ENCODE measurements at places on chromosomes 11 and 22.
A peak's percentile ranks its signal among the peaks of the same experiment; 100 is the strongest.

DNA sequence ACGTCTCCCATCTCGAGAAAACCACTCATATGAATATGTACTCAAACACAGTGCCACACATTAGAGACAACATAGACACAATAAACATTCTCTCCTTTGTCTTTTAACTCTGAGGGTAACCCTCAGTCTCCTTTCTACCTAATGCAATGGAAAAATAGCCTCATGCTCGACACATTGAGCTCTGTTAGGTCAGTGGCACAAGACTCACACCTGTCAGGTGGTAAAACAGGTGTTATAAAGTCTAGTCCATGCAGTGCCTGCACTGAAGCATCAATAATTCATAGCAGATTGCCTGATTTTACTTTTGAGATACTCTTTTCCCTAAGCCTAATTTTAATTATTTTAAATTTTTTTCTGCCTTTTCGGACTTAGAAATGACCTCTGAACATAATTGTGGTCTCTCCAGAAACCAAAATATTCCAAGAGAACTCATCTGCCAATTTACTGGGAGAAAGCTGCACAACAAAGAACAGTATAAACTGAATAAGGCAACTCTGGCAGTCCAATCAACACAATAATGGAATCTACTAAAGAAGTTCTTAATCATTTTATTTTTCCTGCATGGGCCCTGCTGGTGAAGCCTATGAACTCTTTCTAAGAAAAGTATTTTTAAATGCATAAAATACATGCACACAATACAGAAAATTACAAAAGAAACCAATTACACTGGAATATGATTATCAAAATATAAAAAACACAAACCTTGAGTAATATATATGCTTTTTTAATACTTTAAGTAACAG is 9.9 kb downstream of the RDX start:
- no peak for DNase-seq

GRCh38 chr22:35756722-35757121 is 39.0 kb downstream of the APOL5 start:
- DNase-seq: no peak

GRCh38 chr11:69938206-69938605 is 119.0 kb upstream of the FGF3 start:
- no peak for DNase-seq

- no peak for DNase-seq
Observed at GRCh38 chr11:76291576-76292526, 85.5 kb upstream of the WNT11 start.

DNA sequence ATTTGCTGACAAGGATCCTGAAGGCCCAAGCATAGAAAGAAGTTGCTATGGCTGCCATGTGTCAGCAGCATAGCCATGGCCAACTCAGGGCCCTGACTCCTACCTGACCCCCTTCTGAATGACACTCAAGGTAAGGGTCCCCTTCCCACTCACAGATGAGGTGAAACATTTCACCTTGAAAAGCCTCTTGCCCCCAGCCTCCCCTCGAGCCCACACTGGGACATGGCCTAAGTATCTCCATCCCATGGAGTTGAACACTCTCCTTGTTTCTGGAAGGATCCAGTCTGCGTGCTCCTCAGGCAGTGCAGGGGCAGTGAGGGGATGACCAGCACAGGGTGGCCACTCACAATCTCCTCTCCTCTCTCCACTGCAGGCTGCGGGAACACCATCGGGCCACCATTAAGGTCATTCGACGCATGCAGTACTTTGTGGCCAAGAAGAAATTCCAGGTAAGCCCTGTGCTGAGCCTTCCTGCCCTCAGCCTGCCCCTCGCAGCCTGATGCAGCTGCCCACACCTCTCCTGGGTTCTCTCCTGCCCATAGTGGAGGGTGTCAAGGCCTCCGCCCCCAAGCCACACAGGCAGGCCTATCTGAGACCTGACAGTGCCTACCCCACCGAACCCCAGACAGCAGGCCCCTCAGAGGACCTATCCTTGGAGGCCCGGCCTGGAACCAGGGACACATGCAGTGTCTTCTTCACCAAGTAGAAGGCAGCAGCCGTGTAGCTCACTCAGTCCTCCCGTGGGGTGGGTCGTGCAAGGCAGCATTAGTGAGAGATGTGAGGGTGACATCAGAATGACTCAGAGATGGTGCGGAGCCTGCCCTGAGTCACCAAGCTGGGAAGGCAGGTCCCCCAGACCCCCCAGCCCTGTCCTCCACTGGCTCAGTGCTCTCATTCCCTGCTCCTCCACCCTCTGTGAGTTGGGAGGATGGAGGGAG is 68.9 kb upstream of the KCNQ1OT1 start:
- DNase-seq: peak; percentile 54

DNA sequence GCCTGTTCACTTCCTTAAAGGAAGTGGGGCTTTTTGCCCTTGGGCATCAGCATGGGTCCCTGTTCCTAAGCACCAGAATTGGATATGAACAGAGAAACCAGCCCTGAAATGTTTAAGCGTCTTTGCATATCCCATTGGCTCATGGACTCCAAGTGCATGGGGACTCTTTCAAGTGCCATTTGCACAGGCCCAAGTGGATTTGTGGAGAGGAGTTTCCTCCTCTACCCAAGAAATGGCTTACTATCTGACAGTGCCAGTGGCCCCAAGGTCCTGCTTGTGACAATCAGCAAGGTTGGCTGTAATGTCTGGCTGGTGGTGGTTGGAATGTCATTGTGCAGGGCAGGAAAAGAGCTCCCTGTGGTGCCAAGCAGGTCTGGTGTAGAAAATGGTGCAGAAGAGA is 4.0 kb downstream of the TOMM22 start:
- DNase-seq: no peak

DNA sequence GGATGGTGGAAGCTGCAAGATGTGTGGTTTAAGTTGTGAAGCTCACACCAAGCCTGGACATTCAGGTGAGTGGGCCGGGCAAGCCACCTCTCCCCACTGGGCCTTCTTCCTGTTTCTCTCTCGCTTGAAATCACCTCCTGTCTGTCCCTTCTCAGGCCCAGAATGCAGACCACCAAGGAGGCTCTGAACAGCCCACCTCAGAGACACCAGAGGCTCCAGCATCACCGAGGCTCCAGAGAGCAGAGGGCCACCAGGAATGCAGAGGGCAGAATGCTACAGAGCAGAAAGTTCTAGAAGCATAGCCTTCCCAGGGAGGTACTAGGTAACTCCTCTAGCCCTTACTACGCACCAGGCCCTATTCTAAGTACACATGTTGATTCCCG is 14.8 kb upstream of the IL2RB start:
- no peak for DNase-seq

GRCh38 chr22:24443668-24444067 is 16.3 kb downstream of the ADORA2A start:
- no peak for DNase-seq

- DNase-seq: peak; percentile 7
Observed at GRCh38 chr22:40330615-40331014, 15.7 kb upstream of the ADSL start.

- no peak for DNase-seq
Observed at GRCh38 chr11:99682646-99683045, 661.9 kb downstream of the CNTN5 start.

DNA sequence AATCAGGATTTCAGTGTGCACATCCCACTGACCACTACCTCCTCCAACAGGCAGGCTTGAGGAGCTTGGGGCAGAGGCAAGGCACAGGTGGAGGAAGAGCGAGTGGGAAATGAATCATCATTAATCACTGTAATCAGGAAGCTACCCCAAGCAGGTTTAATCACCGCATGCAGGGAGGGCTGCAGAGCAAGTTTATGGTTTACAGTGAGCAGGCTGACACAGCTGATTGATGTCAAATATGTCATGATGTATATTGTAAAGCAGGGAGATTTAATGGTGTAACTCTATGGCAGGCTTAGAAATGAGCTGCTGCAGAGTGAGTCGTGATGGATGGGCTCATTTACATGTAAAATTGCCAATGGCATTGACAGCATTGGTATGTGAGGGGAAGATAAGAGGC is 441.0 kb downstream of the NTM start:
- no peak for DNase-seq

- no peak for DNase-seq
Observed at GRCh38 chr11:2662430-2663299, 37.1 kb downstream of the KCNQ1OT1 start.

- DNase-seq: no peak
Observed at GRCh38 chr11:26225646-26226045, 106.3 kb upstream of the ANO3 start.

- no peak for DNase-seq
Observed at GRCh38 chr11:105609341-105609781, 512 bp upstream of the GRIA4 start.

- DNase-seq: peak; percentile 84
Observed at GRCh38 chr11:134033696-134034491, 35.0 kb upstream of the JAM3 start.

- DNase-seq: no peak
Observed at GRCh38 chr11:99316776-99317520, 296.2 kb downstream of the CNTN5 start.

DNA sequence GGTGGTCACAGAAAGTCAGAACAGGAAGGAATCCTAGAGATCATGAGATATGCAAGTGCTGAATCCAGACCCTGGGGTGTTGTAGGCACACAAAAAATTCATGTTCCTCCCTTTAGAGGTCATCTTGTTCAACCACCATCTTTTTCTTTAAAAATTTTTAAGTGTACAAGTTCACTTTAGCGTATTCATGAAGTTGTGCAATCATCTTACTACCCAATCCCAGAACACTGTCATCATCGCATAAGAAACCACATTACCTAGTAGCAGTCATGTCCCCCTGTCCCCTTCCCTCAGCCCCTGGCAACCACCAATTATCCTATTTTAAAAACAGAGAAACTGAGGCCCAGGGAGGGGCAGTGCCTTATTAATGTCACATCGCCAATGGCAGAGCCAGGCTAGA is 20.3 kb upstream of the WNT11 start:
- no peak for DNase-seq

- DNase-seq: no peak
Observed at GRCh38 chr11:35197292-35197691, 58.3 kb downstream of the CD44 start.

- DNase-seq: no peak
Observed at GRCh38 chr11:36238881-36239280, 50.3 kb downstream of the COMMD9 start.

DNA sequence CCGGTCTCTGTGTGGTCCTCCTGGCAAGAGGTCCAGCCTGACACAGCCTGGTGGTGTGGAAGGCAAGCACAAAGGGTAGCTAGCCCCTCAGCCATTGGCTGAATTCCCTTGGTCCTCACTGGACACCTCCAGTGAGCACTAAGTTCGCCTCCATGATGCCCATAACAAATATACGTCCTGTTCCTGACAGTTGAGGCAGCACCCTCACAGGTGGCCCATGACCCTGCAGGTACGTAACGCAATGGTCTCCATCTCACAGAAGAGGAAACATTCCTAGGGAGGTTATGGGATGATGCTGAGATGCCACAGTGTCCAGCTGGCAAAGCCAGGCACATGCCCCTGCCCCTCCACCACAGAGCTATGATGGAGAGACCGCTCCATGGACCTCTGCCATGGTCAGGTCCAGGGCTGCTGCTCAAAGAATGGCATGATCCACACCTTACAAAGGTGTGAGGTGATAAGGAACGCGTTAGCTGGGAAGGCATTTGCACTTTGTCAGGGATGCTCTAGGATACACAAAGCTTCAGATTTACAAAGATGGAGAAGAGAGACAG is 1.4 kb upstream of the GNAZ start:
- no peak for DNase-seq

GRCh38 chr11:61092908-61093763 is 9.2 kb upstream of the CD5 start:
- DNase-seq: no peak

DNA sequence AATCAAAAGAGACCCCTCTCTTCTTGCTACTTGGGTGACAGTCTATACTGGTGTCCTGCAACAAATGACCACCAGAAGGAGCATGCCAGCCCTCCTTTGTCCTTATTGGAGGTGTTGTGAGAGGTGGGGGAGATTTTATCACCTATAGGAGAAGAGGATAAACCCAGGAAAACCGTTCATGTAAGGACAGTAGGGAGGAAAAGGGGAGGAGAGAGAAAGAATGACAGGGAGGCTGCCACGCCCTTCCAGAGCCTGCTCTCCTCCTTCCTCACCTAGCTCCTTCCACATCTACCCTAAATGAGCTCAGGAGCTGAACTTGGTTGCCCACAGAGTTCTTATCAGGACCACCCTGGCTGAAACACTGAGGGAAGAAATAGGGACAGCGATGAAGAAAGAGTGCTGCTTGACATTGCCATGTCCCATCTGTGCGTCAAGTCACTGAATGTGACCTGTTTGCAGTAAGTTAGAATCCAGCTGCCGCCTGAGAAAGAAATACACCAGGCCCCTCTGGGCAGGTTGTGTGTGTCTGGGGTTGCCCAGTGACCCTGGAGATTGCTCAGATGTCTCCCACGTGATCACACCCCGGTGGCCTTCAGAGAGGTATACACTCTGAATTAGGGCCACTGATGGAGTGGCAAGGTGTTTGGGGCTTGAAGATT is 40.4 kb upstream of the ETS1 start:
- DNase-seq: peak; percentile 76

- no peak for DNase-seq
Observed at GRCh38 chr11:131378931-131379330, 8.5 kb downstream of the NTM start.

GRCh38 chr11:108647701-108648527 is 17.0 kb upstream of the DDX10 start:
- peak; percentile 79 for DNase-seq

DNA sequence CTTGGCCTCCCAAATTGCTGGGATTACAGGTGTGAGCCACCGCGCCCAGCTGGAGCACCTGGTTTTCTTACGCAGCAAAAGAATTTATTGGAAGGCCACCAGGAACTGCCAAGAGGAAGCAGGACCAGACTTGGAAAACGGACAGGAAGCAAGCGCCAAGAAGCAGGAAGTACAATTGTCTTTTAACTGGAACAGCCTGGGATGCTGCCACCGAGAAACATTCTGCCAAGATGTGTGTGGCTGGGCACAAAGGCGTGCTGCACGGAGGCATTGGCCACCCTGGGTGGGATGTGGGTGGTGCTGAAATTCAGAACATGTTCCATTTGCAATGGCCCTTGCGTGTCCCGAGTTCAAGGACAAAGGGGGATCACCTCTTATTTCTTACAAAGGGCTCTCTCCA is 15.4 kb downstream of the SLC3A2 start:
- no peak for DNase-seq

GRCh38 chr11:71139516-71140205 is 112.7 kb downstream of the SHANK2 start:
- no peak for DNase-seq
